ENCODE measurements at places on chromosomes 1 and 21.
A peak's percentile ranks its signal among the peaks of the same experiment; 100 is the strongest.

DNA sequence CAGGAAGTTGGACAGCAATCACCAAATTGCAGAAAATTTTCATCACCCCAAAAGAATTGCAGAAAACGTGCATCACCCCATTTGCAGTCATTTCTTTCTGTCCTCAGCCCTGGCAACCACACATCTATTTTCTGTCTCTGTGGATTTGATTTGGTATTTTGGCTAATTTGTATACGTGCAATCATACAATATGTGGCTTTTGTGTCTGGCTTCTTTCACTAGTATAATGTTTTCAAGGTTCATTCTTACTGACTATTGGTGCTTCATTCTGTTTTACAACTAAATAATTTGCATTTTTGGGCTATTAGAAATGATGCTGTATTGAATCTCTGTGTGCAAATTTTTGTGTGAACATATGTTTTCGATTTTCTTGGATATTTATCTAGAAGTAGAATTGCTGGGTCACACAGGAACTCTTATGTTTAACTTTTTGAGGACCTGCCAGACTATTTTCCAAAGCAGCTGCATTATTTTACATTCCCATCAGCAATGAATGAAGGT is 24.8 kb upstream of the PRDM2 start:
- DNase-seq = no peak

GRCh38 chr21:23218667-23219066 is 2220.5 kb downstream of the NCAM2 start:
- DNase-seq = no peak

GRCh38 chr21:46675595-46676280 is 40.3 kb downstream of the PRMT2 start:
- DNase-seq = no peak

DNA sequence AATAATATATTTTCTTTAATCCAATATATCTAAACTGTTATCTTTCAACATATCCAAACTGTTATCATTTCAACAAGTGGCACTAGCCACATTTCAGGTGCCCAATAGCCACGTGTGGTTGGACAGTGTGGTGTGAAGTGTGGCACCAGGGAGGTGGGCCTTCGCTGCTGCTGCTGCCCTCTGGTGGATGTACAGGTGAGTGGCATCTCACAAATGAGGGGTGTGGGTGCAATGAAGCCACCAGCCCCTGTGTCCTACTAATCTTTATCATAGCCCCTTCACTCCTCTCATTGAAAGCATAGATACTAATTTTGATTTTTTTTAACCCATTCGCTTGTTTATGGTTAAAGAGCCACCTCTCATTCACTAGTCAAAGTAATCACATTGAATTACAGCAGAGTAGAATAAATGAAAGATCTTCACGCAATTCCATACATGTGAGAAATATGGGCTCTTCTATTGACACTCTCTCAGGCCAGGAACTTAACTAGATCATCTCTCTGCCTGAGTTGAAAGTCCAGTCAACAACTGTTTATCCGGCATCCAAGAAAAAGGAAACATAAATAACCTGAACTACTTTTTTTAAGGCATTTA is 499.2 kb downstream of the OMA1 start:
- no peak for DNase-seq

DNA sequence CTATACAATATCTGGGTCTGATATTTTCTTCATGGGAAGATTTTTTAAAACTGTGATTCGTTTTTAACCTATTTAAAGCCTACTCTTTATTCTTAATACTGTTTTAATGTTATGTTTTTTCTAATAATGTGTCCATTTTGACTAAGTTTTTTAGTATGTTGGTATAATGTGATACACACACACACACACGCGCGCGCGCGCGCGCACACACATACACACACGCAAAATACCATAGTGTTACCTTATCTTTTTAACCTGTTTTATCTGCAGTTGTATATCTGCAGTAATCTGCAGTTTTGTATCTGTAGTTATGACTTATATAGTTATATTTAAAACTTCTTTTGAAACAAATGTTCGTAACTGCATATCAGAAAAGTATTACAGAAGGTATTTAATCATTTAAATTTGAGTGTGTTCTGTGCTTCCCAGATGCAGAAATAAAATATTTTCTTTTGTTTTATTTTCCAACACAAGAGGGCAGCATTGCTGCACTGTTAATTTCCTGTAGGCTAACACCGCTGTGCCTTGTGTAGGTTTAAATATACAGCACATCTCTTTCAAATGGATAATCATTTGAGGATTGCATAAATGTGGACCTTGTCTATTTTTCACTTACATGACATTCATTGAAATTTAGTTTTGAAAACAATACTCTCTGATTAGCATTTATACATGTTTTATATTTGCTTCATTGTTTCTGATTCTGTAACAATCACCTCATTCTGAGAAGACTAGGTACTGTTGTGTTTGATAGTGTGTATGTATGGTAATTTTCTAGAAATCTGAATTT is 166.1 kb downstream of the PDE4B start:
- DNase-seq = no peak

- DNase-seq = no peak
Measured at GRCh38 chr1:88984569-88984968, 7.9 kb downstream of the KYAT3 start.

DNA sequence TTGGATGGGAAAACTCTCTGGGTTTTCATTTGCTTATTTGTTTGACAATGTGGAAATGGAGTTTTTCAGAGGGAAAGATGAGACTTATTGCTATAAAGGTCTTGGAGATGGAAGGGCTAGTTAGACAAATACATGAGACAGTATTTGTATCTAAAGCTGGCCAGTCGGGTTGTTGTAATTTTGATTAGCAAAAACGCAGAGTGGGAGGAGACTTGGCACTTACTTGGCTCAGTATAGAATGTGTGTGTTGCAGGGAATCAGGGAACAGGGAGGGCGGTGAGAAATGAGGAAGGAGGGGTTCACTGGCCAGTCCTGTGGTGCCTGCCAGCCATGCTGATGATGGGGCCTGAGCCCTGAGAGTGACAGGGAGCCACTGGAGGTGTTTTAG is 6.0 kb upstream of the FOXE3 start:
- DNase-seq = no peak

DNA sequence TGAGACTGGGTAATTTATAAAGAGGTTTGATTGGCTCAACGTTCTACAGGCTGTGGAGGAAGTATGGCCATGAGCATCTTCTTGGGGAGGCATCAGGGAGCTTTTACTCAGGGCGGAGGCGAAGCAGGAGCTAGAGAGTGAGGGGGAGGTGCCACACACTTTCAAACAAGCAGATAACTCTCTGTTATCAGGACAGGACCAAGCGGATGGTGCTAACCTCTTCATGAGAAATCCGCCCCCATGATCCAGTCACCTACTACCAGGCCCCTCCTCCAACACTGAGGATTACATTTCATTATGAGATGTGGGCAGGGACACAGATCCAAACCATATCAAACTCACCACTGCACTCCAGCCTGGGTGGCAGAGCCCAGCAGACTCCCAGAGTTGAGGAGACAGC is 11.5 kb upstream of the LRRC47 start:
- DNase-seq = no peak

GRCh38 chr1:179107706-179108629 is 26.1 kb downstream of the TOR3A start:
- no peak for DNase-seq

DNA sequence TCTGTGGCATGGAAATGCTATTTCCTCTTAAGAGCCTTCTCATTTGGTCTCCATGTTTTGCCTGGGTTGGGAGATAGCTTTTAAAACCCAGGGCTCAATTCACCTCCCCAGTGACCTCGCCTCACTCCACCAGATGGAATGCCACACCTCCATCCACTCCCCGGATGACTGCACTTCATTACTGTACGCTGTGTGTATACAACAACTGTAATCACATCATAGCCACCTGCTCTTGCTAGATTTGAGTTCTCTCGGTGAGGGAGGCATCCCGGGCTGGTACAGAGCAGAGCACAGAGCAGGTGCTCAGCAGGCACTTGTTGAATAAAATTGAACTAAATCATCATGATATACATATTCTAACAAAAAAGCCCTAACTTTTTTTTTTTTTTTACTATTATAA is 26.0 kb downstream of the SDE2 start:
- DNase-seq = no peak

DNA sequence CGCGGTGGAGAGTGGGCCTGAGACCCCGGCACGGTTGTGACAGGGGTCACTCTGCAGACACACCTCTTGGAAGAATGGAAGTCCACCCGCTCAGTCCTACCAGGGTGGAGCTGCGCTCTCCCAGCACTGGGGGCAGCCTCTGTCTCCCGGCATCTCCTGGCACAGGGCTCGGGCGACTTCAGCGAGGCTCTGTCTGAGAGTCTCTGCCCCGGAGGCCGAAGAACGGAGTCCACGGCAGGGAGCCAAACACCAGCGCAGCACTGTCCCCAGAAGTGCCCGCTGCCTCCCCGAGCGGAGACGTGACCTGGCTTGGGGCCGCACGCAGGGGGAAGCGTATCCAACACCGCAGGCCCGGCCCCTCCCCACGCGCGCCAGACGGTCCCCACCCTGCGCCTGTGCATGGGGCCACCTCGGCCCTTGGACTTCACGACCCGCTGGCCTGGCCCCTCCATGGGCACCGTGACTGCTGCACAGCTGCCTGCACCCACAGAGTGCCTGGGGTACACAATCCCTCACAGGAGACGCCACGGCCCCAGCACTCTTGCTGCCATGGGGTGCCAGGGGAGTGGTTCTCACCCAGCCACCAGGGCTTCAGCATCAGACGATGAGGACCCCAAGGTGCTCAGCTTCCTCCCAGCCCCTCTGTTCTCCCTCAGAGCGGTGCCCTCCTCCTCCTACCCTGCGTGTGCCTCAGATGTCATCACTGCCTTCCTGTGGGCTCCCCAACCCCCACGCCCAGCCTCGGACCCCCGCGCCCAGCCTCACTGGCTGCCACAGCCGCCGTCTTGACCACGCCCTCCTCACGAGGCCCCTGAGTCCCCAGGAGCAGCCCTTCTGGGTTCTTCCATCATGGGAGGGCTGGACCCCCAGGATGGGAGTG is 14.9 kb upstream of the RNF223 start:
- no peak for DNase-seq

GRCh38 chr1:228321435-228321834 is 85.2 kb downstream of the TRIM11 start:
- DNase-seq = peak; percentile 68

DNA sequence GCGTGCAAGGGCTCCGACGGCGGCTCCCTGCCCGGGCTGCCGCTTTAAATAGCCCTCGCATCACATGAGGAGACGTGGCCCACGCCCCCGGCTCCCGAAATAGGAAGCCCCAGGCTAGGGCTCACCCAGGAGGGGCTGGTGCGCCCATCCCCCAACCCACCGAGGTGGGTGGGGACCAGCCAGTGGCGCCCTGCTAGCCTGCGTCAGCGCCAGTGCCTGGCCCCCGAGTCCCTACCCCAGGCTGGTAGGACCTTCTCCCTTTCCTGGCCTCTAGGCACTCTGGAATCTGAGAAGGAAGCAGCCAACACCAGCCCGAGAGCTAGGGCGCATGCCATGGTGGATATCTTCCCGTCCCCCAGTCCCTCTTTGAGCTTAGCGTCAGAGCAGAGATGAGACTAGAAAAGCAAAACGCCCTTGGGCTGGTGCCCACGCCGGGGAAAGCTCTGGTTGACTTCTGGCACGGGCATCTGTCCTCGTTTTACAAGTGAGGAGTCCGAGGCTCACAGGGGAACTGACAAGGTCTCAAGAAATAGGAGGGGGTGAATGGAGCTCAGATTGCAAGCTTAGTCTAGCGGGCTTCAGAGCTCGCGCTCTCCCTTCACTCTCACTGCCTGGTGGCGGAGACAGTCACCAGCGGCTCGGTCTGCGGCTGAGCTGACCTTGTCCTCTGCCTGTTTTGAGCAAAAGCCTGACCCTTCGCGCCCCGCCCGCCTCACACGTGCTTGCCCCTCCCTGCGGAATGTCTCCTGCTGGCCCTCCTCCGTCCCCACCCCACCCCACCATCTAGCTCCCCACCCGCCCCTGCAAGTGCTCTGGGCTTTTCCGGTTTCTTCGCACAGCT is at the start of gene FABP3:
Gene FABP3, minus strand, starts transcription at position 21 of the 841 bp plus-strand sequence. CDS start 62 bp downstream, outside the sequence.
- peak; percentile 92 for DNase-seq

GRCh38 chr1:106980121-106980520 is 76.4 kb upstream of the PRMT6 start:
- DNase-seq = no peak

DNA sequence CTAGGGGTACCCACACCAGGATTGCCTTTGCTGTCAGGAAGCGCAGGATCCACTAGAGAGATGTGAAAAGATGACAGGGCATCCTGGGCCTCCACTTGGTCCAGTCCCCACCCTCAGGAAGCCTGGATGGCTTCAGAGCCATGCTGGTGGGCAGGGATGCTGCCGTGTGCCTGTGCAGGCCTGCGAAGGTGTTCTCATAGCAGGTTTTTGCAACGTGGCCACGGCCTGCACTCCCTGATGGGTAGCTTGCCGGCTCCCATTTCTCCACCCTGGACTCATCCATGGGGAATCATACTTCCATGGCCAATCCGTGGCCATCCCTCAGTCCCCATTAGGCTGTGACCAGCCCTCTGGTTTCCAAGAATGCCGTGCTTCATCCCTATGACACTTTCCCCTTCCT is 34.1 kb upstream of the CNTN2 start:
- no peak for DNase-seq

DNA sequence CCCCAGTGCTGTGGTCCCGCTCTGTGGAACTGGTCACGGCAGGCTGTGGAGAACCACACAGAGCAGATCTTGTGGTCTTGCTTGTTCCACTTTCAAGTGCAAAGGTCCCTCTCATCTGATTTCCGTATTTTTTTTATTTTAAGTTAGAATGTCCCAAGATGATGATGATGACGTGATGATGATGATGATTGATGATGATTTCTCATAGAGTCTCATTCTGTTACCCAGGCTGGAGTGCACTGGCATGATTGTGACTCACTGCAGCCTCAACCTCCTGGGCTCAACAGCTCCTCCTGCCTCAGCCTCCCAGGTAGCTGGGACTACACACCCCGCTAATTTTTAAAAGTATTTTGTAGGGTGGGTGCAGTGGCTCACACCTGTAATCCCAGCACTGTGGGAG is 12.2 kb downstream of the EVA1C start:
- DNase-seq = no peak

GRCh38 chr21:40555021-40555528 is 291.9 kb downstream of the DSCAM start:
- DNase-seq = no peak

DNA sequence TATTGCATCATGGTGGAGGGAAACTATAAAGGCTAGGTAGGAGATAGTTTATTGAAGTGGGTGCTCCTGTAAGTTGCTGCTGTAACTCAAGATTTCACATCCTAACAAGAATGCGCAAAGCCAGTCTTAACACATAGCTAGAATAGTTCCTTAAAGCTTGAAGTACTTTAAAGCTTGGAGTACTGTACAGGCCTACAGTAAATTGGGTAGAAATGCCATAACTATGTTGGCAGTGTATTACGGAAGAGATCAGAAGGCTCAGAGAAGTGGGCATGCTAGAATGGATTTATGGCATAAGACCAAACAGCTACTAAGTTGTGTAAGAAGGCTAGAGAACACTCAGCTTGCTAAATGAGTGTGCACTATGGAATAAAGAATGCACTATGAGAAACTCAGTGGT is 44.5 kb downstream of the DMRTA2 start:
- DNase-seq = no peak

- peak; percentile 44 for DNase-seq
Measured at GRCh38 chr1:30194046-30194619, 529.3 kb downstream of the MATN1 start.

GRCh38 chr21:28633839-28634555 is 358.7 kb downstream of the LTN1 start:
- DNase-seq = no peak
